HS-27A (cell line): ENCODE measurements at places on chromosomes 2 and 18.

- DNase-seq, result no peak
Observed at GRCh38 chr2:166282154-166282553, 93.6 kb downstream of the SCN9A start.

DNA sequence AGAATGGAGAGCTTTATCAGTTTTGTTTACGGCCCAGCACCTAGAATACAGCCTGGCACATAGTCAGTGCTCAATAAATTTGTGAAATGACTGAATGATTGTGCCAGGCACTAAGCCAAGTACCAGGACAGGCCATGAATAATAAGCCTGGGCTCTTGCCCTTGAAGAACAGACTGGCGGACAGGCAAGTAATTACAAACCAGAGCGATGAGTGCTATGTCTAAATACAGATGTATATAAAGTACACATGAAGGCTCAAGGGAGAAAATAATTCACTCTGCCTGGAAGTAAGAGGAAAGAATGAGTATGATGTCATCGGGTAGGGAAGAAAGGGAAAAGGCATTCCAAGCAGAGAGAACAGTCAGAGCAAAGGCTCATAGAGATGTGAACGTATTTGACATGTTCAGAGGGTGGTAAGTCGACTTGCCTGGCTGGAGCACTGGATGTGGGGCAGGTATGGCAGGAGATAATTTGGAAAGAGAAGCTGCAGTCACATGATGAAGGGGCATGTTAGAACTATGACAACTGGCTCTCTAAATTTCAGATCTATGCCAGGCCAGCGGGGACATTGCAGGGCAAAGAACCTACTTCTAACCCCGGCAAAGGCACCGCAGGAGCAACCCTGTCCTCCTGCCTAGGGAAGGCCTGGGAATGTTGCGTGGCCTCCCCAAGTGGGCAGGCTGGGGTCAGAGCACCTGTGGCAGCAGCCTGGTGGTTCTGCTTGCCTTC is 119.1 kb upstream of the STPG4 start:
- DNase-seq, result no peak

- DNase-seq, result no peak
Observed at GRCh38 chr18:74533666-74534065, 634 bp upstream of the CNDP1 start.

GRCh38 chr2:219718066-219718465 is 90.6 kb downstream of the SLC4A3 start:
- DNase-seq, result no peak

DNA sequence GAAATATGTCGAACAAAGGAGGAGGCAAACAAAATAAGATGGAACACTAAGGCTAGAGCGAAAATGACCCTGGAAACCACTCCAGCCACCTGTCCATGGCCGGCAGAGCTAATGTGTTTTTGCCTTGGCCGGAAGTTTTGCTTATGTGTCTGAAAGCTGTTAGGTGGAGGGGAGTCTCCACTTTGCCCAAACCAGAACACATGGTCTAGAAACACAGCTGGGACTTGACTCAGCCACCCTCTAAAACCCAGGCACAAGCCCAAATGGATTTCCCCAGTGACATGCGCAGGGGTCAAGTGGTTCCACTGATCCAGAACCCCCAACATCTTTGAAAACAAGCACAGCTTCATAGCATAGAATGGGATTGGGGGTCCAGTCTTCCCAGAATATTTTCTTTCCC is 159.3 kb downstream of the ZBTB7C start:
- DNase-seq, result no peak

DNA sequence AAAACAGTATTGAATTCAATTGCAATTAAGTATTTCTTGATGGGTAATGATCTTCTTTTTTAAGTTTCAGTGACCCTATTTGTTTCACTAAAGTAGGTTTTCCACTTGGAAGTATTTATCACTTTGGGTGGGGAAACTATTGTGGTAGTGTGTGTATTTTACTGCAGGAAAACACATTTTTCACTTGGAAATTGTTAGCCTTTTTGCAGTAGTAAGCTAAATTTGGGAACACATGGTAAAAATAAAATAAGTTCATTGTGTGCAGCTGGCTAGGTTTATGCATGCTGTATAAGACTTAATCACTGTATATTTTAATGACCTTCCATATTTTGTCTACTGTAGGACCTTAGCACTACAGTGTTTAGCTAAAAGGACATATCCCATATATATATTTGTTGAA is 28.5 kb upstream of the RTTN start:
- no peak for DNase-seq

- DNase-seq, result no peak
Observed at GRCh38 chr2:224155371-224155770, 116.3 kb upstream of the SERPINE2 start.

GRCh38 chr2:186629250-186629996 is 39.6 kb downstream of the ITGAV start:
- DNase-seq, result no peak

GRCh38 chr18:2917259-2918047 is 70.6 kb downstream of the EMILIN2 start:
- DNase-seq, result no peak

DNA sequence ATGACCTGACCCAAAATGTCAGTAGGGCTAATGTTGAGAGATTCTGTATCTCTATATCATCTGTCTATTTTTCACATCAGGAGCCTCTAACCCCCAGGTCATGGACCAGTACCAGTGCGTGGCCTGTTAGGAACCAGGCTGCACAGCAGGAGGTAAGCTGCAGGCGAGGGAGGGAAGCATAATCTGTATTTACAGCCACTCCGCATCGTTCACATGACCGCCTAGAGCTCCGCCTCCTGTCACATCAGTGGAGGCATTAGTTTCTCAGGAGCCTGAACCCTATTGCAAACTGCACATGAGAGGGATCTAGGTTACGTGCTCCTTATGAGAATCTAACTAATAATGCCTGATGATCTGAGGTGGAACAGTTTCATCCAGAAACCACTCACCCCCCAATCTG is 180.6 kb downstream of the RDH14 start:
- no peak for DNase-seq

DNA sequence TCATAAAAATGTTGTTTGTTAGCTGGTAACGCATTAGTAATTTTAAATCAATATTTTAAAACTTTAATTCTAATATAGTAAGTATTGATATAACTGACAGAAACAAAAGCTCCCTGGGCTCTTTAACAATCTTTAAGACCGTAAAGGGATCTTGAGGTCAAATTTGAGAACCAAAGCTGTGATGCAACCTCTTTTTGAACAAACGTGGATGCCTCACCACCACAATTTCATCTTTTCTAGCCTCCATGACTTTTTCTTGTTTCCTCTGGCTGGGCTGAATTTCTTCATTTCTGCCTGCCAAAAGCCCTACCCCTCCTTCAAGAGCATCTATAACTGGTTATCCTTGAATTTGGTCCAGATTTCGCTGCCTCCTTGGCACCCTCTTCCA is 563 bp upstream of the POLE4 start:
- no peak for DNase-seq

DNA sequence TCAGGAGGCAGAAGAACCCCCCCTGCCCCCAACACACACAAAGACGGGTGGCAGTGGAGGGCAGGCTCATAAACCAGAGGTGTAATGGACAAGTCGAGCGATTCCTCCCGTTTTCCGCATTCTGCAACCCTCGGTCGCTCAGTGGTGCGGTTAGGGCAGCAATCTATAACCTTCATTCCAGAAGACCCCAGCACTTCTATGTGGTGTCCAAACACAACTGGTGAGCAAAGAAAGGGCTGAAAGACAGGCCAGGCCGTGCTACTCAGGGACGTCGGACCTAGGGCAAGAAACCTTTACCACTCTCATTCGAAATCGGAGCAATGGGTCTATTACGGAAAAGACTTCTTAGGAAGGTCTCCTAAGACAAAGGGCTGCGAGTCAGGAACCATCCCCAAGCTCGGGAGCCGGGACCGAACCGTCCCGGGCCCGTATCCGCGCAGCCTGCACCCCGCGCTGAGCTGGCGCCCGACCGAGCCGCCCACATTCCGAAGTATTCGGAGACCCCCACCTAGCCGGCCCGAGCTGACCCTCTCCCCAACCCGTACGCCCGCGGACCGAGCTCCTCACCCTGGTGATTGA is 568 bp downstream of the ARL5A start:
- DNase-seq, result no peak

- no peak for DNase-seq
Observed at GRCh38 chr2:58479535-58480140, 238.5 kb upstream of the FANCL start.

DNA sequence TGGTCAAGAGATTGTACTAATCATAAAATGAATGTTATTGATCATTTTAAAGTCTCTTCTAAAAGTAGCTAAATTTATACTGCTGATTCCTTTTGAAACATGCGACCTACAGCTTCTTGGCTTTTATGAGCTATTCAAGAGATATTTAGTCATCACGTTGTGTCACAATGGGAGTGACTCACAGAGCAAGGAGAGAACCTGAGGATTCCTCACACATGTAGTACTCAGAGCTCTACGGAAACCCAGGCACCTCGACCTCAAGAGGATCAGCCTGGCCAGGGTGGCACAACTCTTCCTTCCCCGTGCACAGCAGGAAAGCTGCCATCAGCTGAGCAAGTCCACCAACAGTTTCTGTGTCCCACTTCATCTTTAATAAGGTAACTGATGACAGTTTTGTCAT is at the start of gene DHRS9:
Gene DHRS9, plus strand, starts transcription at position 223 of the 400 bp plus-strand sequence. CDS start 12,019 bp downstream, outside the sequence.
- peak; percentile 34 for DNase-seq

DNA sequence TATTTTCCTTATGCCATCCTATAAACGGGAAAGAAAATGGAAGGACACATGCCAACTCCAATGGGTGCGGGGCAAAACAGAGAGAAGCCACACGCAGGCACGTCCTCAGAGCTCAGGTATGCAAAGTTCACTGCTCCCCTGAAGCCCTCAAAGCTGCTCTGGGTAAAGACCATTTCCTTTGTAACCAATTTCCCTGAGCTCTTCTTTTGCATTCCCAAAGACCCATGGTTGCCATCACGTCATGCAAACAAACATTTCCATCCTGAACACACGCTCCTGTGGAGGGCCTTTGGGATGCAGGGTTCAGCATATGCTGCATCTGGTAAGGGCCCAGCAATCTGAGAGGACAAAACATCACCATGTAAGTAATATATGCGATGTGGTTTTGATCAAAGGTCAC is 69.4 kb downstream of the EMILIN2 start:
- DNase-seq, result no peak

DNA sequence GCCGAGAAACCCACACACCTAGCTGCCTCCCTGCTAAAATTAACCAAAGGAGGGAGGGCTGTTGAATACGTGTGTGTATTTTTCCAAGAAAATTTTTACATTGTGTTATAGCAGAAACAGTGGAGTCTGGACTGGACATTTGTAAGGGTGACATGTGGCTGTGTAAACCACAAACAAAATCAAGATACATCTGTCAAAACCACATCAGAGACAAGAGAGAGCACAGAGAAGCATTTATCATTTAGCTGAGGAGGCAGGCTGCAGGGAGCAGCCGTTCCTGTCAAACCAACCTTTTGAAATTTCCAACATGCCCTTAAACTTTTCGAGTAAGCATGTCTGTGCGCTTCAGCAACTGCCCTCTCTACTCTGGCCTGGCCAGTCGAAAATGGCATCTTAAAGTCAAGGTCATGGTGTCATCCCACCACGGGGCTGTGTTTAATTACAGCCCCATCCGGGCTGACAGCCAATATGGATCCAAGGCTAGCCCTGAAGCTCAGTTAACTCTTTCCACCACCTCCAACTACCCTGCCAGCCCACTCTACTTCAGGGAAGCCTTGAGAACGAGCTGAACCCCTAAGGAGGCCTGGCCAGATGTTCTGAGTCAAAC is 8.4 kb downstream of the BCL11A start:
- DNase-seq, result no peak

DNA sequence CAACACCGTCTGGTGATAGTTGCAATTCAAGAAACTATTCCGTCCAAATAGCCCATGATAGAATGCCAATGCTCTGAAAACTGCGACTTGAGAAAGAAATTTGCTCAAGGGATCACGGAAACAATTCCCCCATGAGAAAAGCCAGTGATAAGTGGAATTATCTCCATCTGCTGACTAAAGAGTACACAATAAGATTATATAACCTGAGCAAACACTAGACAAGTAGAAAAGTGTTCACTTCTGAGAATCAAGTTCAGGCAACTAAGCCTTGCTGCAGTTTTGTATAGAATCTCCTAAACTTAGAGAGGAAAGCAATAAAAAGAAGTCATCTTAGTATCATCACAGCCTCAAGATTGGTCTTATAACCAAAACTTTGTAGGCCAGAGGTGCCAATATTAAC is 336.3 kb upstream of the NRXN1 start:
- no peak for DNase-seq

GRCh38 chr2:88170472-88170892 is 336 bp downstream of the THNSL2 start:
- DNase-seq, result no peak

DNA sequence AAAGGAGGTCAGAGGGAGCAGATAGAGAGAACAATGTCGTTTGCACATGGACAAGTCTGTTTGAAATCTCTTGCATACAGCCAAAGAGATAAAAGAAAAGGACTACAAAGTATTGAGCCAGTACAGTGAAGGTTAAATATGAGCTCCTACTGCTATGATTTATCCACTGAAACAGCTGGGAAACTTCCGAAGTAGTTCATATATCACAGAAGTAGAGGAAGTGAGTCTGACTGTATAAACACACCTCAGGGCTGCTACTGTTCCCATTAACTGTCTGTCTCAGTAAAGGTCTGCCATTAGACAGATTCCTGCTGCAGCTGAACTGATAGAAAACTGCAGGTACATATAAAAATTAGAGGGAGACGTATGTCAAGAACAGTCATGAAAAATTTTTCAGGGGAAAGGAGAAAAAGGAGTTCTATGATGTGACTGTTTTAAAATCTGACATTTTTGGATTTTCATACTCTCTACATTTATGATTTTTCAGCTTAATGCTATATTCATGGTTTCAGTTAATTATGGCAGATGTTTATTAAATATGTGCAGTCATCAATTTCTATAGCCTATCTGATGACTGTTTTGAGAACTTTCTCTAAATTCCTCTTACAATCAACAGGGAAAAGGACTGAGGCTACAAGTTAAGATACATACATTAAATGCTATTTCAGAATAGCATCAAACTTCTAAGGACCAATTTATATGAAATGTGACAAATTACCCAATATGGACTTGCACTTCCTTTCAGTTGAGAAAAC is 364.7 kb downstream of the ERBB4 start:
- no peak for DNase-seq

GRCh38 chr2:144971786-144972335 is 451.9 kb upstream of the ZEB2 start:
- no peak for DNase-seq

DNA sequence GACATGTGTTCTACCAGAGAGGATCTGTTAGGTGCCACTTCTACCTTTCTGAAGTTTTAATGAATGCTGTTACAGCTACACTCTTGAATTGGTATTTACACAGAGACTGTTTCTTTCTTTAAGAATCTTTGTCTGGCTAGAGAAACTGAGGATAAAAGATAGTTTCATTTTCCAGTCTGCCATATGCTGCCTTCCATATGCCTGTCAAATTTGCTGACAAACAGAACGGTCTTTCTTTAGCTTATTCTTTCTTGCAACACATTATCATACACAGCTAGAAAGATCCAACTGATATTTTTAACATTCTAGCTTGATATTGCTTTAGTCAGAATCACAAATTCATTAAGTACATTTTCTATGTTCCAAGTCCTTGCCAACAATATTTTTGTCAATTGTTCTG is 409.8 kb upstream of the CELF4 start:
- no peak for DNase-seq

- no peak for DNase-seq
Observed at GRCh38 chr2:235384624-235385023, 109.2 kb upstream of the AGAP1 start.
